Stimulated activated naive CD8-positive, alpha-beta T cell treated with anti-CD3 and anti-CD28 coated beads, Interleukin-15, Interleukin-2, amounts not matched to agents 100 U/mL and 50 U/mL, for 24 hours (primary cell): ENCODE measurements at places on chromosomes 4 and X.

- DNase-seq = no peak
These were observed 552 bp downstream of the TCEAL9 start for GRCh38 chrX:103356858-103357257.

- DNase-seq = no peak
These were observed 104.7 kb upstream of the TTC29 start for GRCh38 chr4:147050356-147050765.

DNA sequence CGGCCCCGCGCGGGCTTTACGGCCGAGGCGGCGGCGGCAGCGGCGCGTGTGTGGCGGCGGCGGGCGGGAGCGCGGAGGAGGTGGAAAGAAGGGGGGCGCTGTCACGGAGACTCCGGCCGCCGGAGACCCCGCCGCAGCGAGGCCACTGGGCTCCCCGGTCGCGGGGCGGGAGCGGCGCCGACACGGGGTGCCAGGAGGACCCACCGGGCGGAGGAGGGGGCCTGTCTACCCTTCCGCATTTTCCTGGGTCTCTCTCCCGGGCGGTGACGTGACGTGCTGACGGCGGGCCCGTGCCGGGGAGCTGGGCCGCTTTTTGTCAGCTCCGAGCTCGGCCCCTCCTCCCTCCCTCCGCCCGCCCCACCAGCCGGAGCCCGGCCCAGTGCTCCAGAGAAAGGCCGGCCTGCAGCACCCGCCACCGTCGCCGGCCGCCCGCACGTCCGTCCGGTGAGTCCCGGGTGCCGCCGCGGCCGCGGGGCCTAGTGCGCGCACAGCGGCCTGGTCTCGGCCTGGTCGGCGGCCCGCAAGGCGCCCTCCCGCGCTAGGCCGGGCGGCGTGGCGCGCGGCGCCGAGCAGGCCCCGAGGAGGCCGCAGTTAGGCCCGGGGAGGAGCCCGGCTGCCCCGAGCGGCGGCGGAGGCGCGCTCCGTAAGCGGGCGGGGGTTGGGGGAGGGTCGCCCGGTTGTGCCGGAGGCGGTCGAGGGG, at the start of gene ZFX:
ZFX (plus strand) TSS at position 379 of the 700 bp plus-strand sequence. CDS start 23,014 bp downstream, outside the sequence.
- peak; percentile 60 for DNase-seq

DNA sequence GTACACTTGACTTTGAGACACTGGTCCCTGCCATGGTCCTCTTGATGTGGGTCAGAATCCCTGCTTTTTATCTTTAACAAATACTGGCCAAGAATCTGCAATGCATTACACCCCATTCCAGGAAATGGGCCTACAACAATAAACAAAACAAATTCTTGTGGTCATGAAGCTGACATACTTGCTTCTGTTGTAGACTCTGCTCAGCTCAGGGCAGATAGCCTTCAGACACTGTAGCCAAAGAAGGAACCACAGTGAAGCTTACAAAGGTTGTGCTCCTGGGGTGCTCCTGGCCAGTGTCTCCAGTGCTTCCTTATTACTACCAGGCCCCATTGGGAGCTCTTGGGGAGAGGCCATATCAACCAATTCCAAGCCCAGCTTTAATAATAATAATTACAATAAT, 21.8 kb downstream of the KIAA1210 start:
- no peak for DNase-seq

GRCh38 chr4:78944381-78944780, 5.1 kb upstream of the PAQR3 start:
- no peak for DNase-seq

DNA sequence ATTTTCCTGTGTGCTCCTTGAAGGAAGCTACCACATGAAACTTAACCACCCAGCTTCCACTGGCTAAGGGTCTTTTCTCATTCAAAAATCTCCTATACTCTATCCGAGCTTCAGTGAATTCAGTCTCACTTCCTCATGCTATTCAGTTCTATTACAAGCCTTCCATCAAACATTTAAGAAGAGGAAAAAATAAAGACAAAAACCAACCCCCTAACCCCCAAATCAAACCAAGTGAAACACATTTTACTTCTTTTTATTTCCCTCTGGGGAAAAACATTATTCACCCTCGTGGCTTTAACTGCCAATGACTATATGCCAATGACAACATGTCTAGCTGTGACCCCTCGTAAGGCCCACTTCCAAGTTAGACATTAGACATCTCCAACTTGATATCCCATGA, 16.2 kb upstream of the WDR19 start:
- DNase-seq = no peak

GRCh38 chr4:139189417-139189749, 12.4 kb upstream of the ELF2 start:
- no peak for DNase-seq

- DNase-seq = no peak
These were observed 51.2 kb downstream of the TBC1D9 start for GRCh38 chr4:140704964-140705363.

- DNase-seq = no peak
These were observed 580.4 kb downstream of the ANKRD50 start for GRCh38 chr4:124132161-124132560.

- DNase-seq = no peak
These were observed 42.2 kb upstream of the HGFAC start for GRCh38 chr4:3399277-3400194.

- no peak for DNase-seq
These were observed 67.9 kb downstream of the PPP3CA start for GRCh38 chr4:101279377-101279871.

- no peak for DNase-seq
These were observed 16.9 kb downstream of the MFAP3L start for GRCh38 chr4:170009291-170009690.

- DNase-seq = no peak
These were observed 55.8 kb upstream of the POU4F2 start for GRCh38 chr4:146582864-146583263.

DNA sequence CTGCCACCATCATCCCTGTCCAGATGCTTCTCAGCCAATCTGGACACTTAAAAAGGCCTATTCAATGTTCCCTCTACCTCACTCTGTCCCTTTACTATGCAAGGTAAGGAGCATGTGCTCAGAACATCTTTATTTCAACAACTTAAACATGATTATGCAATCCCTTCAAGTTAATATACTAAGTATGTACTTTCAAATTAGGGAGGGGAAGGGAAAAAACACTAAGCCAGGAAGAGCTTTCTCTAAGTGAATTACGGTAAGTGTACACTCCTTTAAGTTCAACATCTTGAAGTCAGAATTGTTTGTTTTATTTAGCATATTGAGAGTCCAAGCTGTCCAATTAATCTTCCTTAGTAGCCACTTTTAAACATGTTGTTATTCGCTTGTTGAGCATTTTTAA, 14.1 kb downstream of the SLC10A7 start:
- DNase-seq = no peak

DNA sequence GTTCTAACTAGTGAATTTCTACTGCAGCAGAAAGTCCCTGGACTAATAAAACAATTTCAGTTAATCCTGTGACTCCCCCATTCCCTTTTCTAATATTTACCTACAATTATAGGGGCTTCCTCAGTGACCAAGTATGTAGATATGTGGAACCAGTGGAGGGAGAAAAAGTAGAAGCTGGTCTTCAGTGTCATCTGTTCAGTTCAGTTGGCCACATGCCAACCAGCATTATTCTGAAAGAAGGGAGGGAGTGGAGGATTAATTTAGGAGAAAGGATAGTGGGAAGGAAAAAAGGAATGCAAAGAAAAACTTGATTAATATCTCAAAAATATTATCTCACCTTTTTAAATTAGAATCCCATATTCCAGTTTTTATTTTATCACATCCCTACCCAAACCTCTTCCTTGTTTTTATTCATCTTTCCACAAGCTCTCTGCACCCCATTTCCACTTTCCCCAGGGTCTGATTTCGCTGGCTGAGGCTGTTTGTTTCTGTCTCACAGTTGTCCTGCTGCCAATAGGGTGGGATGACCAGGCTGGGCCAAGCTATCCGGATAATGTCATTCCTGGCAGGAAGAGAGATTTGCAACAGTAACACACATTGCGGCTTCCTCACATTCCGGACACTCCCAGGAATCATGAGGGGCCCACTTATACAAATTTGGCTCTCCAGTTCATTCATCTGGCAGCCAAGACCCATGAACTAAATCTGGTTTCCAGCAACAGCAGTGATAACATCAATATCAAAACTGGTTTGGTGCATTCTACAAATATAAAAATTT, 24.6 kb upstream of the ANTXR2 start:
- DNase-seq = no peak

GRCh38 chrX:17328837-17329236, 46.2 kb upstream of the NHS start:
- DNase-seq = no peak

- DNase-seq = no peak
These were observed 3.0 kb downstream of the TIMP1 start for GRCh38 chrX:47585273-47585672.

DNA sequence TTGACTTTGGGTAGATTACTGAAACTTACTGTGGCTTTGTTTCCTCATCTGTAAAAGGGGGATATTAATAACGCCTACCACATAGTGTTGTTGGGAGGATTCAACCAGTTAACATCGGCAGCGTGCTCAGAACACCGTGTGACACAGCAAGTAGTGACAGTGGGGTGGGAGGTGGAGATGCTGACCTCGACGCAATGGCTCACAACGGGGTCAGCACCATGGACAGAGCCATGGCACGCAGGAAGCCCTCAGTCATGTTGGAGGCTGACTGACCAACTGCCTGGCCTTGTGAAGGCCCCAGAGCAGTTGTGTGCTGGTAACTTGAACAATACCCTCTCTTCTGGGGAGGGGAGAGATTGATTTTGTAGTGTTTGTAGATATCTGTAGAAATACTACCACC, 93.2 kb downstream of the WFS1 start:
- DNase-seq = peak; percentile 34

DNA sequence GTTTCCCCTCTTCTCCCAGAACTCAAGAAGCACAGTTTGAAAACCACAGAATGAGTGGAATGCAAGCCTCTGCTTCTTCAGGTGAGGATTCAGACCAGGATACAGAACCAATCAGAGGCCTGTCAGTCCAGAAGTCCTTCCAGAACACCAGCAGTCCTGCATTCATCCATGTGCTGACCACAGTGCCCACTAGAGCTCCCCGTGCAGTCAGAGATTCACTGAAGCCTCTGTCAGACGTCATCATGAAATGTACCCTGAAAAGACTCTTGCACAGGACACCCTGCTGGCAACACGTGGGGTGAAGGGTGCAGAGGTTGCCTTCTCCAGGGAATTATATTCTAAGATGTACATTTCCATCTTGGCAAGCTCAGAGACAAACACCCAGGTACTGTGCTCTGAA, 75.9 kb upstream of the LSM6 start:
- no peak for DNase-seq

- DNase-seq = peak; percentile 64
These were observed 531 bp downstream of the CAMK2D start for GRCh38 chr4:113760795-113761619.

- peak; percentile 79 for DNase-seq
These were observed 3.1 kb upstream of the SFRP2 start for GRCh38 chr4:153791746-153792617.

- DNase-seq = no peak
These were observed 16.6 kb upstream of the UGT2B17 start for GRCh38 chr4:68592673-68593072.

GRCh38 chrX:119004920-119005524, 30.6 kb downstream of the LONRF3 start:
- DNase-seq = peak; percentile 55
